ENCODE measurements at places on chromosomes 12 and 14.

DNA sequence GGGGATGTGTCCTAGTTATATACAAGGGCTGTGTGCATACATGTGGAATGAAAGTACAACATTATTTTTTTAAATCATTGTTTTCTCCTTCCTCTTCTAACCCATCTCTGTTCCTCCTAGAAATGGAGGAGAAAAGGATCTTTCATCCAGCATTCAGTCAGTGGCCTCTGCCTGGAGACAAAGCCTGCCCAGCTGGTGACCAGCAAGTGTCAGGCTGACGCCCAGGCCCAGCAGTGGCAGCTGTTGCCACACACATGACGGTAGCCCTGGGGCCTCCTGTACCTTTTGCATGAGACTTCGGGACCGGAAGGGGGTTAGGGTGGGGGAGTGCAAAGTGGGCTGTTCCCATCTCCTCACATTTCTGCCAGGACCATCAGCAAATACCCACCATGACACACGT, 46.2 kb downstream of the ERH start:
- DNase-seq = no peak

DNA sequence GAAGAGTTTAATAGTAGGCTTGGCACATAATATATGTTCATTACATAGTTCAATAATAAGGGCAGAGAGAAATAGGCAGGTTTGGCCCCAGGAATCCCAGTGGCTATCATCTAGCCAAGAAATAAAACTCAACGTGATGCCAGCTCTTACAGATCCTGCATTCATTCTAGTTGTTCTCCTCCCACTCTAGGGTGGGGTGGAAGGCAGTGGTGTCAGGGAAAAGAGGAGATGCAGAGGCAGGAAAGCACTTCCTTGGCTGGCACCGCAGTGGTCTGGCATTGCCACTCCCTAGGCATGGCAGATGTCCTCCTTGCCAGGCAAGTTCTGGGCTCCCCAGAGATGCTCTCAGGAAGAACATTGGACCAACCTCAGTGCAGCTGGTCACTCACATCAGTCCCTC, 383.6 kb downstream of the GRIN2B start:
- no peak for DNase-seq

- DNase-seq = no peak
Measured at GRCh38 chr12:127711108-127711507, 555.9 kb upstream of the TMEM132C start.

DNA sequence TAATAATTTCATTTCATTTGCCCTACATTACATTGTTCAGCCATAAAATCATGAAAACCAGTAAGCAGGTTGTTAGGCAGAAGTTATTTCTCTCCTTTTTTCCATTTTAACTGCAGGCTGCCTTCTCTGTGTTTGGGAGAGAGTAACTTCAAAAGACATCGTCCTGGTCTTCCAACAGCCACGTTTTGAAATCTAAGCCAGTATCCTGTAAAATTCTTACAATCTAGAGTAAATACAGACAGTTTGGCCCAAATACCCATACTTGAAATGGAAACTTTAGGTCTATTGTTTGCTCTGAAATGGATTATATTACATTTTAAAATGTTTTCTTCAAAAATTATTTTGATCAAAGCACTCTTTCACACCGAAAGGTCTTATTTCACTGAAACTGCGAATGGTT, 66.1 kb upstream of the SLCO1C1 start:
- no peak for DNase-seq

DNA sequence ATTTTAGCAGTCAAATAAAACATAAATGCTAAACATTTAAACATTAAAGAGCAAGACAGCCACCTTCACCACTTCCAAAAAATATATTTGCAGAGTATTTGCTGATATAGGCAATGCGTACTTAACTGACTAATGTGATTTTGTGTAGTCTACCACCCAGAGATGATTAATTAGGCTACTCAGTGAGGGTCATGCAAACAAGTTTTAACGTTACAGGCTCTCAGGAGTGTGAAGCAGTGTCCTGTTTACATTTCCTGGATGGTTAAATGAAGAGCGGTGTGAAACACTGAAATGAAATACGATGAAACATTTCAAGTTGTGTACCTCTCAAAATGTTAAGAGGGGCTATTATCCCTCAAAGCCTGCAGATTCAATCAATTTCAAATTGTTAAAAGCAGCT, 165.8 kb upstream of the LRIG3 start:
- no peak for DNase-seq

DNA sequence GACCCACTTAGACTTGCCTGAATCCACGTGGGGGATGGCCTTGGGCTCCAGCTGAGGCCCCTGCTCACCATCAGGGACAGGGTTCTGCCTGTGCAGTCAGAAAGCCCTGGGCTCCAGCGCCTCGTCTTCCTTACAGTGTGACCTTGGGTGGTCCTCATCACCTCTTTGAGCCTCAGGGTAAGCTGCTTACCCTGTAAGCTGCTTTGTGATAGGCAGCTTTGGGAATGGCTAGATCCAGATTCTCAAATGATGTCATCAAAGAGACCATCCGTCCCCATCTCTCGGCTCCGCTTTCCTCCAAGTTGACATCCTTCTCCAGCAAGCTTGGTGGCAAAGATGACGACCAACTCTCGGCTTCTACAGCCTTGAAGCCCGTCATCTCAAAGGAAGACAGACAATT, 127.0 kb downstream of the ADCK1 start:
- DNase-seq = no peak

- no peak for DNase-seq
Measured at GRCh38 chr12:128534906-128535305, 267.9 kb downstream of the TMEM132C start.

DNA sequence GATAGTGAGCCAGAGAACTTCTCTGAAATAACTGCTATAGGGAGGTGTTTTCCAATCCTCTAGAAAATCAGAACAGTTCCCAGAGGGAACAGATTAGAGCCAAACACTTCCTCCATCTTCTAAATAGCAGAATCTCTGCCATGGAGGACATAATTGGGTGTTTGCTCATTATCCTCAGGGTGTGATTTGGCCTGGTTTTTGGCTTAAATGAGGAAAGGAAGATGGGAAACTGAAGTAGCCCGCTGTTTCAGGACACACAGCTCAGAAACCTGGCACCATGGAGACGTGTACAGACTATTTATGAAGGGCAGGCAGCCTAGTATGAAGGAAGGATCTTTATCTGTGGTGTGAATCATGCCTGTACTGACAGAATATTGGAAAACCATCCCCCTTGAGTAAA, 231.7 kb upstream of the PRKD1 start:
- no peak for DNase-seq

GRCh38 chr14:103329401-103330347, 4.4 kb upstream of the EIF5 start:
- DNase-seq = no peak

- no peak for DNase-seq
Measured at GRCh38 chr14:52918486-52918885, 32.4 kb downstream of the FERMT2 start.

DNA sequence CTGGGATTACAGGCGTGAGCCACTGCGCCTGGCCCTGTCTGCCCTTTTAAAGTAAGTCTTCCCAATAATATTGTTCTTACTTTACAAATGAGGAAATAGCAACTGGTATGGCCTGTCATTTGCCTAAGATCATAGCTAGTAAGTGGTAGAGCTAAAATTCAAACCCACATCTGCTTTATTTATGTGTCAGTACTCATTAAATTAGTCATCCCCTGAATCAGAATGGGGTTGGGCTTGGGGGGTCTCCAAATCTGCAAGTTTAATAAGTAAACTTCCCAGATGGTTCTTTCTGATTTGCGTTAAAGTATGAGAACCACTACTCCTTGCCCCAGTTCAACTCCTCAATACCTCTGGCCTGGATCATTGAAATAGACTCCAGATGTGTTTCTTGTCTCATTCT, 96.2 kb downstream of the FAR2 start:
- no peak for DNase-seq

- no peak for DNase-seq
Measured at GRCh38 chr12:82688596-82688995, 1.9 kb downstream of the TMTC2 start.

DNA sequence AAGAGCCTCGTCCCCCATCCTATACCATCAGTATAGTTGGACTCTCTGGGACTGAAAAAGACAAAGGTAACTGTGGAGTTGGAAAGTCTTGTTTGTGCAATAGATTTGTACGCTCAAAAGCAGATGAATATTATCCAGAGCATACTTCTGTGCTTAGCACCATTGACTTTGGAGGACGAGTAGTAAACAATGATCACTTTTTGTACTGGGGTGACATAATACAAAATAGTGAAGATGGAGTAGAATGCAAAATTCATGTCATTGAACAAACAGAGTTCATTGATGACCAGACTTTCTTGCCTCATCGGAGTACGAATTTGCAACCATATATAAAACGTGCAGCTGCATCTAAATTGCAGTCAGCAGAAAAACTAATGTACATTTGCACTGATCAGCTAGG, 13.6 kb downstream of the ARHGAP5 start:
- no peak for DNase-seq

GRCh38 chr14:68738559-68738958, 54.3 kb downstream of the ZFP36L1 start:
- no peak for DNase-seq

GRCh38 chr14:71661441-71661840, 270.8 kb upstream of the RGS6 start:
- DNase-seq = no peak

- no peak for DNase-seq
Measured at GRCh38 chr12:68176257-68176656, 16.7 kb upstream of the IFNG start.

DNA sequence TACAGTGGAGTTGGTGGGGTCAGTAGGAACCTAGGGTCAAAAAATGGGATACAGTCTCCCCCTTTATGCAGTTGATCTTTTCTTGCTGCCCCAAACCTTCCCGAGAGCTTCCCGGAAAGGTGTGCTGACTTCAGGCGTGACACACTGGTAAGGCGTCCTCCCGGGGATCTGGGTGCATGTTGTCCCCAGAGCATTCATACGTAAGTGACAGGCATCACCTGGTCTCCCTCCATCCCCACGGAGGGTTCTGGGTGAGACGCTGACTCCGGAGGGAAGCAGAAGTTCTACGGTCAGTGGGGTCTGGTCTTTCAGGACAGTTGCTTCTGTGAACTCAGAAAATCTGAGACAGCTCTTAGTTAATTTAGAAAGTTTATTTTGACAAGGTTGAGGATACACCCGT, 159.6 kb upstream of the RTL1 start:
- DNase-seq = peak; percentile 7

- DNase-seq = no peak
Measured at GRCh38 chr12:80598004-80598606, 109.3 kb upstream of the MYF6 start.

- DNase-seq = no peak
Measured at GRCh38 chr14:51576117-51576430, 75.6 kb upstream of the FRMD6 start.

DNA sequence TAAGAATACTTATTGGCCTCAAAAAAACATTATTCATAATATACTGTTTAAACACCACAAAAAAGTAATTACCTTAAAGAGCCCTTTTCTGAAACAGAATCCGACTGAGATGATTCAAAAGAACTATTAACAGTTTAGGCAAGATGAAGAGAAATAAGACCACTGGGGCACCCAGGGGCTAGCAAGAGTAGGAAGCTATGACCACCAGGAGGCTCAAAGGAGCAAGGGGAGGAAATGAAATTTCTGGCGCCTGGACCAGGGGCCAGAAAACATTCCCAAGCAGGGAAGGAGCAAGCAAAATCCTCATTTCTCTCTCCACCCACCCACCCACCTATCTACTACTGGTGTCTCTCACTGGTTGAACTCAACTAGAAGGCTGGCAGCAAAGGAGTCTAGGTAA, 6.3 kb upstream of the DCAF4 start:
- DNase-seq = no peak

GRCh38 chr14:86462193-86462753, 932.3 kb downstream of the FLRT2 start:
- no peak for DNase-seq

- DNase-seq = no peak
Measured at GRCh38 chr14:33317675-33318074, 379.0 kb downstream of the NPAS3 start.

- DNase-seq = no peak
Measured at GRCh38 chr14:50333014-50333509, 20.9 kb downstream of the DMAC2L start.

DNA sequence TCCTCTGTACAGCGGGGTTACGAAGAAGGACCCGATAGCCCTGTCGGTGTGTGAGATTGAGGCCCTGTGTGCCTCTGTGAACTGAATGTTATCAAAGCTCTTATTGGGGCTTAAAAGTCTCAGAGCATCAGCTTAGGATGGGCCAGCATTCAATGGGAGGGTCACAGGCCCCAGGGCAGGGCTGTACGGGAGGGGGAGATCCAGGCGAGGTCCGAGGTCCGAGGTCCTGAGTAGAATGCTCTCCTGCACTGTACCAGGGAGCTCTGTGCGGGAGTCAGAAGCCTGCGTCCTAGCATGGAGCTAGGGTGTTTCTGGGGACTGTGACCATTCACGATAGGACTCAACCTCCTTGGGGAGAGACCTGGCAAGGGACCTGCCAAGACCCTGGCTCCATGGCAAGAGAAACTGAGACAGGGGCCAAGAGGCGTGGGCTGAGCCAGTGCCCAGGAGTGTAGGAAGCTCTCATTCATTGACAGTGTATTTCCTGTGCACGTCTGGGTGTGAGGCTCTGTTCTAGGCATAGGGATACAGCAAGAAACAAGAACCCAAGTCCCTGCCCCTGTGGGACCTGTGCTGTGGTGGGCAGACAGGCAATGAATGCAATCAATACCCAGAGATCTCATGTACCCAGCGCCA, 12.0 kb upstream of the FAM181A start:
- DNase-seq = no peak

- no peak for DNase-seq
Measured at GRCh38 chr12:107122452-107122958, 29.2 kb upstream of the CRY1 start.

DNA sequence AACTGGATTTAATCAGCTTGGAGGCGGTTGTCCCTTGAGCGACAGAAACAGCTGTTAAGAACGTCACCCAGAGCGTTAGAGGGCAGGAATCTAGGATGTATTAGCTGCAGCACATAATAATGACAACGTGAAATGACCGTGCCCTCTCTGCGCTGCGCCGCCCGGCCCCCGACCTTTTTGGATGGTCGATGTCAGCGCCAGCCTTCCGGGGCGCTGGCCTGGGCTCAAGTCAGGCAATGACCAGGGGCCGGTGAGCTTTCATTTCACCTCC, 427 bp upstream of the TMEM120B start:
- peak; percentile 82 for DNase-seq

- peak; percentile 24 for DNase-seq
Measured at GRCh38 chr14:32404784-32405573, 75.9 kb downstream of the AKAP6 start.

- DNase-seq = no peak
Measured at GRCh38 chr14:88002421-88003075, 2.4 kb upstream of the GPR65 start.

DNA sequence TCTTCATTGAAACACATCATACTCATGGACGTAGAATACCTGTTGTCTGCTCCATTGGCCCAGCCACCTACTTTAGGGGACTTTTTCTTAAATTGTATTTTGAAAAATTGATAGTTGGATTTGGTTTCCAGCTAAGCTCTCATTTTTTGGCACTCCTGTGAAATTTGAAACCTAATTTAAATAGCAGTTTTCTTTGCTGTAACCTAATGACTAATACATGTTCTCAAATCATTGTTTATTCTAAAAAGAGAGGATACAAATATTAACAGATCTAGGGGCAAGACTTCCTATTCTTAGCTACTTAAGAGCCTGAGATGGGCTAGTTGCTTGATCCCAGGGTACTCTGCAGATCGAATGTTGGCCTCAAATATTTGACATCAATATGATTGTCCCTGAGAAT, 78.9 kb downstream of the PLEKHA5 start:
- DNase-seq = no peak

- DNase-seq = no peak
Measured at GRCh38 chr12:115407036-115407435, 723.1 kb upstream of the TBX3 start.

GRCh38 chr14:34604995-34605394, 25.0 kb downstream of the SNX6 start:
- no peak for DNase-seq

GRCh38 chr12:8455727-8456360, at the start of gene CLEC6A:
CLEC6A (plus strand) TSS chr12:8455962; CDS start chr12:8456112, 150 bp downstream.
- DNase-seq = no peak

Measured in right hindlimb (tissue), 1 donor.